ENCODE measurements at places on chromosomes 3 and 15. TPM values are rescaled to one million over a fixed set of nuclear protein-coding genes. Genes with fewer than 3 reads are reported as not detected.

CSTA gene
- 6.7 TPM for total RNA-seq

GJD2 gene
- total RNA-seq: not detected

PDZRN3 gene
- total RNA-seq: 22.8 TPM

GATA2 gene
- total RNA-seq: 4.2 TPM

NANOGP8 gene
- 0.65 TPM for total RNA-seq

STX19 gene
- total RNA-seq: not detected

AADACL2 gene
- total RNA-seq: 1.1 TPM

NMB gene
- 35.6 TPM for total RNA-seq

DOCK3 gene
- total RNA-seq: 1.9 TPM

CPA3 gene
- total RNA-seq: 4.8 TPM

GRCh38 chr15:55250392-55250791 is 39.2 kb downstream of the RAB27A start:
- no peak for DNase-seq

DNA sequence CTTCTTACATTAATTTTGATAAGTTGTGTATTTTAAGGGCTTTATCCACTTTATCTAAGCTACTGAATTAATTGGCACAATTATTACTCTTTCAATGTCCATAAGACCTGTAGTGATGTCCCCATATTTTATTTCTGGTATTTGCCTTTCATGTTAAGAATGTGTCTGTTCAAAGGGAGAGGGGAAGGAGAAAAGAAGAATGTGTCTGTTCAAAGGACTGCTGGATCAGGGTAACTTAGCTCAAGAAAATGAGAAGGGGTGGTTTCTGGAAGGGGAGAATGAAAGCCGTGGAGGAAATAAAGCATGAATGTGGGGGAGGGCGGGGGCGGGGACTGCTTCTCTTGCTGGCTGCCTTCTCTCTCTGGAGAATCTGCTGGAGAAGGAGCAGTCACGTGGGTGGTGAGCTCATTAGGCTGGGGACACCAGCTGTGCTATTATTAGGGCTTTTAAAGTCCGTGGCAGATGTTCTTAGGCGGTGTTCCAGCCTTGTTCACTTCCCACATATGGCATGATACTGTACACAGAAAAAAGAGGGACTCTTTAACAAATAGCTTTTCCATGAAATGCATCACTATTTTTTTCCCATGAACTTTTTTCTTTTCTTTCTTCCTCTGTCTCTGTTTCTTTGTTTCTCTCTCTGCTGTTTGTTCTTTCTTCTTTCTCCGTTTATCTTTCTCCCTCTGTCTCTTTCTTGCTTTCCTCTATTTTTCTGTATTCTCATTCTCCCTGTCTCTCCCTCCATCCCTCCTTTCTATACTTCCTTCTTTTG is 63.7 kb upstream of the ULK4 start:
- peak; percentile 75 for DNase-seq

GRCh38 chr3:42157540-42158538 is 66.7 kb downstream of the TRAK1 start:
- no peak for DNase-seq

DNA sequence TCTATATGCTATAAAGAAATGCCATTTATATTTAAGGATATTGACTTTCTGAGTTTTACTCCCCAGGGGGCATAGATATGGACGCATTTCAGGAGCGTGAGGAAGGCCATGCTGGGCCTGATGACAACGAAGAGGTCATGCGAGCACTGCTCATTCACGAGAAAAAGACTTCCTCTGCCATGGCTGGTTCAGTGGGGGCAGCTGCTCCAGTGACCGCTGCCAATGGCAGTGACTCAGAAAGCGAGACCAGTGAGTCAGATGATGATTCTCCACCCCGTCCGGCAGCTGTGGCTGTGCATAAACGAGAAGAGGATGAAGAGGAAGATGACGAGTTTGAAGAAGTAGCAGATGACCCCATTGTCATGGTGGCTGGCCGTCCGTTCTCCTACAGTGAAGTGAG is 38.4 kb downstream of the GTF2E1 start:
- no peak for DNase-seq

- DNase-seq: no peak
Observed at GRCh38 chr3:25452192-25452591, 24.1 kb downstream of the RARB start.

DNA sequence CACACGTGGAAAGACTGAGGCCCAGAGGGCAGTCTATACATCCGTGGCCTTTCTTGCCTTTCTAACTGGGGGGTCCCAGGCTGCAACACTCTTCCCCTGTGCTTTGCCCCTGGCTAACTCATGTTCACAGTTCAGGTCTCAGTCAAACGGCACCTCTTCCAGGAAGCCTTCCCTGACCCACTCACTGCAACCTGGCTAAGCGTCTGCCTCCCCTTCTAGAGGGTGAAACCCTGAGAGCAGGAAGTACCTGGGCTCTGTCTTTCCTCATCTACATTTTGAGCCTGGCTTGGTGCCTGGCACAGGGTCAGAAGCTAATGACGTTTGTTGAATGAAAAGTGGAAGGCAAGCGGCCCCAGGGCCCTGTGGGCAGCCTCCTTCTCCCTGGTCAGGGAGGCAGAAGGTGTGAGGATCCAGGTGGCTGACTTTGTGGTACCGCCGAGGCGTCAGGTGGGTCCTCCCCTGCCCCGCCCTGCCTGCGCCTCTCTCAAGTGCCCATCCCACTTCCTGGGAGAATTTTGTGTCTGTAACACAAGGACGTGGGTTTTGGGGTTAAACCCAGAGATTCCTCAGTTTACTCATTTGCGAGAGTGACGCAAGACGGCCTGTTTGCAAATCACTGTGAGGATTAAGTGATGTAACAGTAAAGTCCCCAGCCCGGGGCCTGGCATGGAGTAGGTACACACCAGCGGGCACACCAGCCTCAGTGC is 32.1 kb downstream of the DNASE1L3 start:
- no peak for DNase-seq

GRCh38 chr3:179837374-179837773 is 184.5 kb downstream of the USP13 start:
- DNase-seq: no peak

GRCh38 chr15:46502667-46503066 is 867.8 kb downstream of the SQOR start:
- DNase-seq: no peak

DNA sequence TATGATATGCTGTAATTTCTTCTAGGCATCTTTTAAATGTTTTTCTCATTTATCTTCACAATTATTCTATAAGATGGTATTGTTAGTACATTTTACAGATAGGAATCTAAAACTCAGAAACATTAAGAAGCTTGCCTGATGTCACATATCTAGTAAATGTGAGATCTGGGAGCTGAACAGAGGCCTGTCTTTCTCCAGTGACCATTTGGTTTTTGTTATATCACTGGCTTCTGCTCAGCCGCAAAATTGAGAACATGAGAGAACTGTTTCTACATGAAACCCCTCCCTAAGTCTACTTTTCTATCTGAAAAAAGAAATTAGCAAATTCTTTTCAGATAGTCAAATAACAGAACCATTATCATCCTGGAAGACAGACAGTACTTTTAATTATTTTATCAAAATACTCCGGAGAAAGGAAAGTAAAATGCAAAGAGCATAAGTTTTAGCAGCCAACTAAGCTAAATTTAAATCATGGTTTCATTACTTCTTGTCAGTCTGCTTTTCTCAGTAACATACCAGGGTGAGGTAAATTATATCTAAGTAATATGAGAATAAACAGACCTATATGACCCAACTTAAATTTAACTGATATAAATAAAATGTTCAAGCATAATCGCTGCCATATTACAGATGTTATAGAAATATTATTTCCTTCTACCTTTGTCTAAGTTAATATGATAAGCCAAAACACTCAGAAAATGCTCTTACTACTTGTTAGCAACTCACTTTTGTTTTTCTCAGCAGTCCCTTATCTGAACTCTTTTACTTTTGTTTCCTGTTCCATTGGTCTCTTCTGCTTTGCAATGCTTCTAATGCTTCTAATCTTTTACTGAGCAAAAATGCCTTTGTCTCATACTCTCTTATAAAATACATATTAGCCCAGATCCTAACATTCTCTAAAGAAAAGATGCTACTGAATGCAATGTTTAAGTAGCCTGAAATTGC is 68.0 kb upstream of the MBNL1 start:
- DNase-seq: no peak

- no peak for DNase-seq
Observed at GRCh38 chr3:141788149-141788548, 24.9 kb downstream of the GRK7 start.

GRCh38 chr3:148335612-148336011 is 362.1 kb upstream of the AGTR1 start:
- no peak for DNase-seq

DNA sequence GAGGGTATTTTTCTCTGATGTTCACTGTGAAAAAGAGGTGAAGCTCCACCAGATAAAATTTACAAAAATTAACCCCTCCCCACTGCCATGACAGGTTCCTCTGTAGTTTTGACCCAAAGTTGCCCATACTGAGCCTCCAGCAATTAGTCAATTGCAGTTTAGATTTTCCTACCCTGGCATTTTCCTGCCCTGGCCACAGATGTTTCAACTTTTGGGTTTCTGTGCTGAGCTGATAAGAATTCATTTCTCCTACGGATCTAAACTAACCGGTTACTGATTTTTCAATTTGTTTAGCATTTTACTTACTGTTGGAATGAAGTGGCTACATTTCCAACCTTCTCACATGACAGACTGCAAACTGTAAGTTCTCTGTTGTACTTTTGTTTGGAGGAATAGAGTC is 1346.1 kb upstream of the EPHA6 start:
- DNase-seq: no peak

DNA sequence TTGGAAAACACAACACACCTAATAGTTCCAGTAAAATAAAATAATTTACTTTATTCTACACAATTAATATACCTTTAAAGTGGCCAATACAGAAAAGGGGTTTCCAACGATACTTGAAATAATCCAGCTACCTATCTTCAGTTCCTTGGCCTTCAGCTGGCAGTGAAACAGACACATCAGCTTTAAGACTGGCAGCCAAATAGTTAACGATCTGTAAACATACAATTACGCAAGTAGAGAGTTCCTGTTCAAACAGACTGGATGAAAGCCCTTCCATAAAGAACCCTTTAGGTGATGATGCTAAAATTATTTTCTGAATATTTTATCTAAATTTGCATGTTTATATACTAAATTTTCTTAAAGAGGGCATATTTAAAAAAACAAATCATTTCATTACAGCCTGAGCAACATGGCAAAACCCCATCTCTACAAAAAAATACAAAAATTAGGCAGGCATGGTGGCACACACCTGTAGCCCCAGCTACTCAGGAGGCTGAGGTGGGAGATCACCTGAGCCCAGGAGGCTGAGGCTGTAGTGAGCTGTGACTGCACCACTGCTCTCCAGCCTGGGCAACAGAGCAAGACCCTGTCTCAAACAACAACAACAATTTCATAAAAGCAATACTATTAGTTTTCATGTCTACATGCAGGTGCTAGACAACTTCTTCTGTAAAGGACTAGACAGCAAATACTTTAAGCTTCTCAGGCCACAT is 12.9 kb downstream of the DYNC1LI1 start:
- no peak for DNase-seq

GRCh38 chr3:152892446-152892845 is 57.5 kb downstream of the P2RY1 start:
- DNase-seq: no peak

Measured in omental fat pad (tissue), 4 donors.